ENCODE measurements at places on chromosomes 6 and 20. TPM values are rescaled to one million over a fixed set of nuclear protein-coding genes. Genes with fewer than 3 reads are reported as not detected.

Gene GTSF1L
- not detected for total RNA-seq

Gene LPA
- total RNA-seq = not detected

Gene ME1
- total RNA-seq = 1.0 TPM

Gene THBS2
- 84.0 TPM for total RNA-seq

Gene FOXQ1
- total RNA-seq = 0.18 TPM

Gene HLA-DRB5
- total RNA-seq = 107 TPM

Gene APOM
- total RNA-seq = 1.9 TPM

Gene GSTA4
- 23.7 TPM for total RNA-seq

Gene DAAM2
- 37.6 TPM for total RNA-seq

Gene PMEPA1
- 5.6 TPM for total RNA-seq

Gene COL10A1
- total RNA-seq = not detected

All from uterus (tissue), 4 donors.